Stimulated activated CD4-positive, alpha-beta T cell treated with anti-CD3 and anti-CD28 coated beads, Interleukin-2, amount 100 ng/mL, for 48 hours (primary cell): ENCODE measurements at places on chromosomes 2 and 18.

GRCh38 chr2:59578349-59578748 lies 975.1 kb downstream of the BCL11A start:
- DNase-seq: no peak

DNA sequence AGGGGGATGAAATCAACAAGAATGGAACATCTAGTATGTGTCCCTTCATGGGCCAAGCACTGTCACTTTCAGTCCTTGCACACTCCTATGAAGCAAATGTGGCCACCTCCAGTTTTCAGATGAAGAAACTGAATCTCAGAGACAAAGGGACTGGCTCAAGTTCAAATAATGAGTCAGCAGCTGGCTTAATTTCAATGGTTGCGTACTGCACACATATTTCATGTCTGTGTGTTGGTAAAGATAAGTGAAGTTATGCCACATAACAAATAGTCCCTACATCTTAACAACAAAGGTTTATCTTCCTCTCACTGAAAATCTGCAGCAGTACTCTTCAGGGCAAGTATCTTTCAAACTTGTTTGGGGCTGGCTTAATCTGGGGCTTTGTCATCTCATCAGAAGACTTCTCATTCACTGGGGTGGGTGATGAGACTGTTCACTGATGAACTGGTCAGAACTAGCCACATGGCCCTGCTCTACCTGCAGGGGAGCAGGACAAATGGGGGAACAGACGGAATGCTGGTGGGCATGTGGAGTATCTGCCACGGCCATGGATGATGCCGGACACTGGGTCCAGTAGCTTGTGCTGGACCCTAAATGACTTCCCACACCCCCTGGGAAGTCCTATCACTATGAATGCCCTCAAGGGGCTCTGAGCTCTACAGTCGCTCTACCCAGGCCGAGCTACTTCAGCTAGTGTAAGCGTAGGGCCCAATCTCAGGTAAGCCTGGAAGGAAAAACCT lies 263.2 kb downstream of the CYP26B1 start:
- DNase-seq: no peak

DNA sequence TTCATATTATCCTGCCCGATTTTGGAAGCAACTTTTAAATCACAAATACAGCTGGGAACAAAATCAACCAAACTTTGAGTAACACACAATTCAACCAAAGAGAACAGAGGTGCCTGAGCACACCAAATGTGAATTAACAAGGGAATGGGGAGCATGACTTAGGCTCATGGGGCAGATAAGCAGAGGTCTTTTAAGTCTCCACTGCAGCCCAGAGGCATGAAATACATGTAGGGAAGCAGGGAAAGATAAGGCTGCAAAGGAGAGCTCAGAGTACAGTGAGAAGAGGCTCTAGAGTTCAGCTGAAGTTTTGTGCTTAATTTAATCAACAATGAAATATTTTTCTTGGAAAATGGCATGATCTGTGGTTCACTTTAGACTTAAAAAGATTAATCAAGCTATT lies 49.0 kb downstream of the CYTIP start:
- no peak for DNase-seq

DNA sequence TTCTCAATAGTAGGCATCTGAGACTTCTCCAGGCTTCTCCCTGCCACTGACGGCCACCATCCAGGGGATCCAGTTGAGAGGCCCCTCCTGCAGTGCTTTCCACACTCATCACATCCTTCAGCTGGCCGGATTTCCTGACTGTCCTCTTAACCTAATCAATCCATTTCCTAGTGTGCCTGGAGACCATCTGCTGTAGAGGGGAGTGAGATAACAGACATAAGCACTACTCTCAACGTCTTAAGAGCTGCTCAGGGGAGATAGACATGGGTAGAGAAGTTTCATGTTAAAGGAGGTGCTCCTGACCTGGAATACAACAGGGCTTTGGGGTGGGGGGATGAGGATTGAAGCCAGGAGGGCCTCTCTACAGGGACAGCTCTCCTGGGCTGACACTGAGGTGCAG lies 14.2 kb downstream of the SPR start:
- no peak for DNase-seq

DNA sequence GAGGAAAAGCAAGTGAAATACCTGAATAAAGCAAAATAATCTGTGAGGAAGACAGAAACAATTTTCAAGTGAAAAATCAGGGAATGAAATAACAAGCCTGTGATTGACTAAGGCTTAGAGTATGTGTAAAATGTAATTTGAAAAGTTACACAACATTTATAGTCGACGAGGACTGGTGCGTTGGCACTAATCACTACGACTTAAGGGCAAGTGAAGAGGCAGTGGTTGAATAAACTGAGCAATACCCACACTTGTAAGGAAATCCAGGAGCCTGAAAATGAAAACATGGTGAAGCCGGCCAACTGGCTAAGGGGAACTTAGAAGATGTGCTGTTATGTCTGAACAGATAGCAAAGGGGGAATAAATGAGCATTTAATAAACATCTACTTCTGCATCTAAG lies 13.4 kb downstream of the DOK1 start:
- no peak for DNase-seq

DNA sequence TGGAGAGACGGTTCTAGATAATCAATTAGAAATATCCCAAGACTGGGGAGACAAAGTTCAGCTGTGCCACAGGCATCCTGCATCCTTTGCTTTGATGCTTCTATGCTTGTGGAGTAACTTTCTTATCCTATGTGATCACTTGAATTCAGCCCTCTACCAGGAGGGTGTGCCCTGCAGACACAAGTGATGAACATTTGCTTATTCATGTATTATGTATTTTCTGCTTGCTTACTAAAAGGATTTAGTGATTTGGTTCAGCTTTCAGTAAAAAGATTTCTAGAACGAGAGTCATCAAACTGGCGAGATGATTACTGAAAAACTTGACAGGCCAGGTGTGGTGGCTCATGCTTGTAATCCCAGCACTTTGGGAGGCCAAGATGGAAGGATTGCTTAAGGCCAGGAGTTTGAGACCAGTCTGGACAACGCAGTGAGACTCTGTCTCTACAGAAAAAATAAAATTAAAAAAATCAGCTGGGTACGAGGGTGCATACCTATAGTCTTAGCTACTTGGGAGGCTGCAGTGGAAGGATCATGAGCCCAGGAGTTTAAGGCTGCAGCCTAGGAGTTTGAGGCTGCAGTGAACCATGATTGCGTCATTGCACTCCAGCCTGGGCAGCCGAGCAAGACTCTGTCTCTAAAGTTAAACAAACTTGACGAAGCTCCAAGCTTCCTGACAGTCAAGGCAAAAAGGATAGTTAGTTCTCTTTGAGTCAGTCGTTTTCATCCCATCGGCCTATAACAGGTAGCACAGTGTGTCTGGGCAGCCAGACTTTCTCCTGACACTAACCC lies 13.3 kb downstream of the HK2 start:
- DNase-seq: no peak

DNA sequence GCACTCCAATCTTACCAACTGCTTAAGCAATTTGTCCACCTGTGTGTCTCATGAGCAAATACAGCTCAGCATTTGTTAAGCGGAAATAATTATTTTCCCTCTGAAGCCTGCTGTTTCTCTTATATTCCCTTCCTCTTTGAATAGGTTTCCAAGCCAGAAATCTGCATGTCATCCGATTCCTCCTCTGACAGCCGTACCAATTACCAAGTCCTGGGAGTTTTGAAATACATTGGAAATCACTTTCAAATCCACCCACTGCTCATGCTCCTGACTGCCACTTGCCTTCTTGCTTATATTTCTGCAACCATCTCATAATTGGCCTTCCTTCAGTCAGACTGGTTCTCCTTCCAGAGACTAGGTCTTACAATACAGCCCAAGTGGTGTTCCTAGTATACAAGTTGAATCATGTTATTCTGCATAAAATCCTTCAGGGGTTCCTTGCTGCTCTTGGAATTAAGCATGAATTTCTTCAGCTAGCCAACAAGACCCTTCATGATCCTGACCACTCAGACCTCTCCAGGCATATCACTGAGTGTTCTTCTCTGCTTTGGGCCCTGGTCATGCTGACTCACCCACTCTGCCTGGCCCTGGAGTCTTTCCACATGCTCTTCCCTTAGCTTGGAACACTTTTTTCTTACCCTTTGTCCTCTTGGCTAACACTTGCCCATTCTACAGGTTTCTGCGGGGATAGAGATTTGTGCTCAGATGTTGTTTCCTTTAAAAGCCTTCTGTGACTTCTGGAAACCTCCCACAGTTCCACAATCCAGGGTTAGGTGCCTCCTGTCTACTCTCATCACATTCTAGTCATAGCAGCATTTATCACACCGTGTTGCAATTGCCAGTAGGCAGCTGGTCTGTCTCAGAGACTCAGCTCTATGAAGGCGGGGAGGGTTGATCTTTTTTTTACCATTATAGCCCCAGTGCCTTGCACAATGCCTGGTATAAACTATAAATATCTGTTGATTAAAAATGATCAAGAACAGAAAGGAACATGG lies 157.6 kb downstream of the ARL6IP6 start:
- DNase-seq: no peak

- no peak for DNase-seq
Observed at GRCh38 chr2:234633581-234634230, 136.8 kb upstream of the ARL4C start.

GRCh38 chr2:524442-524841 lies 152.8 kb downstream of the TMEM18 start:
- no peak for DNase-seq

- no peak for DNase-seq
Observed at GRCh38 chr2:204251158-204251997, 293.9 kb upstream of the PARD3B start.

- DNase-seq: no peak
Observed at GRCh38 chr18:35716169-35716831, 134.8 kb downstream of the GALNT1 start.

- no peak for DNase-seq
Observed at GRCh38 chr2:64698668-64699444, 45.1 kb upstream of the SERTAD2 start.

DNA sequence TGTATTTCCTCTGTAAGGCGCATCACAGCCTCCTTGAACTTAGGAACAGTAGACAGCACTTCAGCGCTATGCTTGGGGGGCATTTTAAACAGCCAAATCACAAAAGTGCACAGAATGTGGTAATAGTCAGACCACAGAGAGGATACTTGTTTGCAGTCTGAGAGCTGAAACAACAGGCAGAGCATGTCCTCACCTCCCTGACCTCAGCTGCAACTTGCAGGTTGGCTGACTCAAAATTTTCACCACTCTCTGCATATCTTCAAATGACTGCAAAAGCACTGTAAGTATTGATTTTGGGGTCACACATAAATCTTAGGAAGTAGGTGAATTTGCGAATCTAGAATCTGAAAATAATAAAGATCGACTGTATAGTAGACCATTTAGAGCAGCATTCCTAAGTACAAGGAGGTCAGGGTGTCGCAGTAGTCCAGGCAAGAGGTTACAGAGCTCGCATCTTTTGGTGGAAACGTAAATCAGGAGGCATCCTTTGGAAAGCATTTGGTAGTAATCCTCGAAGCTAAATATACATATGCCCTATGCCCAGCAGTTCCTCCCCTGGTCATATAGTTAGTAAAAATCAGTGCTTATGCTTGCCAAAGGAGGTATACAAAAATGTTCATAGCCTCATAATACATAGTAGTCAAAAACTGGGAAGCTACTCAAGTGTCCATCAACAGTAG lies 108.2 kb upstream of the MYCN start:
- DNase-seq: no peak

- DNase-seq: no peak
Observed at GRCh38 chr18:8990276-8991031, 112.0 kb upstream of the NDUFV2 start.

GRCh38 chr2:233982421-233983121 lies 65.4 kb downstream of the TRPM8 start:
- no peak for DNase-seq

DNA sequence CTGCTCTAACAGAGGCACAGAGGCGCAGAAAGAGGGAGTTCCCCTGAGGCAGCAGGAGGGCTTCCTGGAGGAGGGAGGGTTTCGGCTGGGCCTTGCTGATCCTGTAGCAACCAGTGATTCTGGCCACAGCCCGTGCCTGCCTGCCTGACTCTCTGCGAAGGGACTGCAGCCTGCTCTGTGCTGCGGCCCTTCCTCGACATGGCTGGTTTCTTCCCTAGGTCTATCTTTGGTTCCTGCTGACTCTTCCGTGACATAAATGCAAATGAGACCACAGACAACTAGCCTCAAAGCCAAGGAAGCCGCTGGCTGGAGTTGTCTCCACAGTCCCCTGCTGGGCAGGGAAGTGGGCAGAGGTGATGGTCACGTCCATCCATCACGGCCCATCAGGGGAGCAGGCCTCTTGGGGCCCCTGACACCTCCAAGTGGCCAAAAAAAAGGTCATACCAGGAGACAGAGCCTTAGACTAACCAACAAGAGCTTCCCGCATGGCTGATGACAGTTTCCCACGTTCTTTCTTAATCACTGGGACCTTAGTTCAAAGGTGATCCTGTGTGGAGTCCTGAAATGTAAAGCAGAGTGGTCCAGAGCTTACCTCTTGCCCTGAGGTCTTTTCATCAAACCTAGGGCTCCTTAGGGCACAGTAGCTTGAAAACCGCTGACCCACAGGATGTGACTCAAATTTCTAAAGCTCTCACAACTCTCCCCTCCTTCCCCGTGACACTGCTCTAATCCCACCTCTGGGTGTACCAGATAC lies 55.3 kb downstream of the HS1BP3 start:
- no peak for DNase-seq

GRCh38 chr2:66689456-66690051 lies 254.6 kb downstream of the MEIS1 start:
- no peak for DNase-seq

GRCh38 chr2:3195641-3196476 lies 181.8 kb downstream of the EIPR1 start:
- no peak for DNase-seq

GRCh38 chr2:222076973-222077690 lies 221.7 kb downstream of the PAX3 start:
- no peak for DNase-seq

DNA sequence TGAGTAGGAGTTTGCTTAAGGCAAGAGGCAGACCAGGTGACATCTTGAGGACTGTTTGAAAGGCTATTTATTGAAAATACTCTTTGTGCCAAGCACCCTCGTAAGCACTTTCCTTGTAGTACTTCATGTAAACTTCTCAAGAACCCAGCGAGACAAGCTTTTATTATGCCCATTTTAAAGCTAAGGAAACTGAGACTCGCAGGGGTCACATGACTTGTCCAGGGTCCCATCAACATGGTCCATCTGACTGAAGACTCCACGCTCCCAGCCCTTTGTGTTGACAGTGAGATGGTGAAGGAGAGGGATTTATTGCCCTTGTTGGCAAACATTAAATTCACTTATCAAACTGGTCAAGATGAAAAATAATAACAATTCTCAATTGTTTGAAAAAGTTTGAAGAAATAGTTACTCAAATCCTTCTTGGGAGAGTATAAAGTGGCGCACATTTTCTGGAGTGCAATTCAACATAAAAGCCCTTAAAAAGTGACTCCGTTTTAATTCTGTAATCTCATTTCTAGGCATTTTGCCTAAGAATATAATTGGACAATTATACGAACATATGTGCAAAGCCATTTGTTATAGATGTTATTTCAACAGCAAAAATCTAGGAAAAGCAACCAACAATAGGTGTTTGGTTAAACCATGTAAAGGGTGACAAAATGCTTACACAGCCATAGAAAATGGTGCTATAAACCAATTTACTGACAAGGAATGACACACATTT lies 270.5 kb upstream of the NCKAP5 start:
- no peak for DNase-seq
